Stimulated activated CD4-positive, alpha-beta T cell treated with anti-CD3 and anti-CD28 coated beads, TNF-alpha, amount 100 ng/mL, for 1 hour (primary cell): ENCODE measurements at places on chromosomes 1 and 21.

DNA sequence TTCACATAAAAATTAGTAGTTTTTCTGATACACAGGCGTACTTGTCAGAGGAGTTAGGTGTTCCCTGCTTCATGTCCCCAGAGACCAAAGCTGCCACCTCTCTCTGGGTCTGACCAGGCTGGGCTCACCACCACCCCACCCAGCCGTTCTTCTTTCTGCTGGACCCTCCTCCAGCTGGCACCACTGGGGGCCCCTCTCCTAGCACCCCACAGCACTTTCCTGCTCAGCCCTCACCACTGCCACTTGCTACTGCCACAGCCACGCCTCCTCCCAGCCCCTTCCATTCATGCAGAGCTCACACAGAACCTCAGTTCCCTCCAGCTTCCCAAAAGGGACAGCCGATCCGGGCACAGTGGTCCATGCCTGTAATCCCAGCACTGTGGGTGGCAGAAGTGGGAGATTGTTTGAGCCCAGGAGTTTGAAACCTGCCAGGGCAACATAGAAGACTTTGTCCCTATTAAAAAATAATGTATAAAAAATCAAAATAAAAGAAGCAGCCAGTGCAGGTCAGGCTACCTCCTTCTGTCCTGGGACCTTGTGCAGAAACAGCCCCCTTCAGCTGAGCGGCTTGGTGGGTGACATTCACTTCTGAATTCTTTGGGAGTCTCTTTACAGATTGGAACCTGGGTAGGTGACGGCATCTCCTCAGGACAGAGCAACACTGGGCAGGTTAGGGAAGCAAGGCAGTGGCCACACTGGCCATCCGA is 208.3 kb downstream of the TOMM20 start:
- DNase-seq = no peak

DNA sequence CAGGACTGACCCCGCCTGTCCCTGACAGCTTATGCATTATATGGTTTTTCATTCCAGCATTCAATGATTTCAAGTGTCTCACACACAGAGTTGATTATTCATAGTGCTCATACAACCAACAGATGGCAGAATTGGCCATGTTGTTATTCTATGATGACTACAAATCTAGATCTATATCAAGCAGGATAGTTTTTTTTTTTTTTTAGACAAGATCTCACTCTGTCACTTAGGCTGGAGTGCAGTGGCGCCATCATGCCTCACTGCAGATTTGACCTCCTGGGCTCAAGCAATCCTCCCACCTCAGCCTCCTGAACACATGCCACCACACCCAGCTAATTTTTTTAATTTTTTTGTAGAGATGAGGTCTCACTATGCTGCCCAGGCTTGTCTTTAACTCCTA is 40.1 kb upstream of the LRRC8D start:
- no peak for DNase-seq

GRCh38 chr1:38222891-38223290 is 176.3 kb upstream of the POU3F1 start:
- DNase-seq = no peak

GRCh38 chr1:77832901-77833300 is 53.5 kb downstream of the MIGA1 start:
- DNase-seq = no peak

- DNase-seq = no peak
These were observed 12.7 kb downstream of the COL6A2 start for GRCh38 chr21:46110499-46111192.

DNA sequence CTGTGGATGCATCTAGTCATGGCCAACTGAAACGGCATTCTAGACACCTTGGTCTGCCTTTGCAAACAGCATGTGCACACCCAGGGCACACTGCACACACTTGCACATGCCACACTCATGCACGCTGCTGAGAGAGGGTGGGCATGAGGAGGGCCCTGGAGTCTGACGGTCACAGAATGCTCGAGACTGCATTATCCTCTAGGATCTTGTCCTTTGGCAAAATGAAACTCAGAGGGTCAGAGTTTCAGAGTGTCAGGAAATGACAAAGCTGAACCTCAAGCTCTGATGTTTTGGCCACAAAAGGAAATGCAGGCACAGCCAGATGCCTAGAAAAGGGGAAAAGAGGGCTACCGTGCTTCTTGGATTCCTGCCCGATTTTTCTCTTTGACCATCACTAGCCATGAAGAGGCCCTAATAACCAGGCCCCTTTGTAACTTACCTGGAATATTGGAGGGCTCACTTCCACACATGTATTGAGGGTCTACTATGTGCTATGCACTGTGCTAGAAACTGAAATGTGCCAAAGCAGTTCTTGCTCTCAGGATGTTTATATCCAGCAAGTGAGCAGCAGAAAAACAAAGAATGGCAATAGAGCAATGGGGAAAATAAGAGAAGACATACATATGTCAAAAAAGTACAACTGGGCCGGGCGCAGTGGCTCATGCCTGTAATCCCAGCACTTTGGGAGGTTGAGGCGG is 65.4 kb downstream of the TOMM20 start:
- no peak for DNase-seq

GRCh38 chr1:202144402-202145067 is at the start of gene ARL8A:
TSS of gene ARL8A (minus strand) at chr1:202144737. CDS start at chr1:202144572, 165 bp downstream.
- DNase-seq = no peak

DNA sequence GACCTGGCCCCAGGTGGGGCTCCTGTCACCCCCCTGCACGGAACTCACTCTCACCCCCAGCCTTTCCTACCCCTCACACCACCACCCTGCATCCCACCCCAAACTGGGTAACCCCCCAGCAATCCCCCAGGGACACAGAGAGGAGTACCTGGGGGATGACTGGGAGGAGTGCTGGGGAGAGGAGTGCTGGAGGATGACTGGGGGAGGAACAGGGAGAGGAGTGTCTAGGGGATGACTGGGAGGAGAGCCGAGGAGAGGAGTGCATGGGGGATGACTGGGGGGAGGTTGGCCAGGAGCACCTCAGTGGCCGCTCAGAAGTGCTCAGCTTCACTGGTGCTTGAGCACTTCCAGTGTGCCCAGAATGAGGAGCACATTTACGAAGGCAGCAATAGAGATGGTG is 59.1 kb downstream of the SIK1 start:
- no peak for DNase-seq

- DNase-seq = no peak
These were observed 21.2 kb downstream of the MCM3AP start for GRCh38 chr21:46264046-46264689.

DNA sequence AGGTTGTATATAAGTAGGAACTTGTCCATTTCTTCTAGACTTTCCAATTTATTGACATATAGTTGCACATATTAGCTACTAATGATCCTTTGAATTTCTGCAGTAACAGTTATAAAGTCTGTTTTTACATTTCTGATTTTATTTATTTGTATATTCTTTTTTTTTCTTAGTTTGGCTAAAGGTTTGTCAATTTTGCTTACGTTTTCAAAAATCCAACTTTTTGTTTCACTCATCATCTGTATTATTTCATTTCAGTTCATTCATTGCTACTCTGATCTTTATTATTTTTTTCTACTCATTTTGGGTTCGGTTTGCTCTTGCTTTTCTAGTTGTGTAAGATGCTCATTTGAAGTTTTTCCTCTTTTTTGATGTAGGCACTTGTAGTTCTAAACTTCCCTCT is 97.9 kb downstream of the RPS6KC1 start:
- no peak for DNase-seq

DNA sequence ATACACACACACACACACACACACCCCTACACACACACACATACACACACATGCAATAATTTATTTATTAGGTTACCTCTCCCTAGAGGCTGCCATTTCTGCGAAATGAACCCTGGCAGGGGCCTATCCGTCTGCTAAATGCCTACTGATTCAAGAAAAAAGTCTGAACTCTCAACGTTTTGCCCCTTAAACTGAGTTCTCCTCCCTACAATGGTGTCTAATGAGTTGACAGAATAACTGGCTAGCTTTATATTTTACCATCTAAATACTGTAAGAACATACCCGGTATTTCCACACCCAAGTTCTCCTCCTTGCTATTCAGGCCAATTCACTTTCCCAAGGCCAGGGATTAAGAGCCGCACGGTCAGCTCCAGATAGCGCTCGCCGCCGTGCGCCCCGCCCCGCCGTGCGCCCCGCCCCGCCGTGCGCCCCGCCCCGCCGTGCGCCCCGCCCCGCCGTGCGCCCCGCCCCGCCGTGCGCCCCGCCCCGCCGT is 339 bp upstream of the RNPC3 start:
- no peak for DNase-seq

- no peak for DNase-seq
These were observed 20.2 kb downstream of the PCSK9 start for GRCh38 chr1:55059302-55060132.

GRCh38 chr1:151541752-151542151 is 1.6 kb downstream of the TUFT1 start:
- no peak for DNase-seq

DNA sequence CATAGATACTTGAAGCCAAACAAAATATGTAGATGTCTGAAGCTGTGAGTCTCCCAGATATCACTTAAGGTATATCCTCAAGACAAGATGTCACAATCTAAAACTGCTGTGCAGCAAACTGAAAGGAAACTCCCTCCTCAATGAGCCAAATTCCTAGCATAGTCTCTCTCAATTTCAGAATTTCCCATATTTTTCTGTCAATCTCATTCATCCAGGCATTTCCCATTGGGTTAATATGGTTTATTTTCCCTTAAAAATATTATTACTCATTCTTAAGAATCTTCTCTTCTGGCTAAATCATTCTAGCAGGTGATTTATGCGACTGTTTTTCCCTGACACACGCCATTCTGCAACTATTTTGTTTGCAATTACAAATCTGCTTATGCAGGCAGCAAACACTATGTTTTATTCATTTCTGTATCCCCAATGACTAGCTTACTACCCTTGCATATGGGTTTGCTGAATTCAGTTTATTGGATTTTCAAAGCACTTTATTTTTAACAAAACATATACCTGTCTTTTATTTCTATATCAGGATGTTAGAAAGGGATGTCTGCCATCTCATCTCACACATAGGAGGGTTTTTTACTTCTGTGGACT is 69.9 kb downstream of the TNFSF4 start:
- DNase-seq = no peak

GRCh38 chr1:40563266-40563665 is 31.8 kb downstream of the ZNF684 start:
- DNase-seq = no peak

GRCh38 chr1:225953315-225953714 is 12.3 kb upstream of the LEFTY2 start:
- DNase-seq = no peak

GRCh38 chr1:59453297-59453968 is 156.5 kb downstream of the FGGY start:
- no peak for DNase-seq

- no peak for DNase-seq
These were observed 106.0 kb downstream of the RABGAP1L start for GRCh38 chr1:174265282-174265681.

DNA sequence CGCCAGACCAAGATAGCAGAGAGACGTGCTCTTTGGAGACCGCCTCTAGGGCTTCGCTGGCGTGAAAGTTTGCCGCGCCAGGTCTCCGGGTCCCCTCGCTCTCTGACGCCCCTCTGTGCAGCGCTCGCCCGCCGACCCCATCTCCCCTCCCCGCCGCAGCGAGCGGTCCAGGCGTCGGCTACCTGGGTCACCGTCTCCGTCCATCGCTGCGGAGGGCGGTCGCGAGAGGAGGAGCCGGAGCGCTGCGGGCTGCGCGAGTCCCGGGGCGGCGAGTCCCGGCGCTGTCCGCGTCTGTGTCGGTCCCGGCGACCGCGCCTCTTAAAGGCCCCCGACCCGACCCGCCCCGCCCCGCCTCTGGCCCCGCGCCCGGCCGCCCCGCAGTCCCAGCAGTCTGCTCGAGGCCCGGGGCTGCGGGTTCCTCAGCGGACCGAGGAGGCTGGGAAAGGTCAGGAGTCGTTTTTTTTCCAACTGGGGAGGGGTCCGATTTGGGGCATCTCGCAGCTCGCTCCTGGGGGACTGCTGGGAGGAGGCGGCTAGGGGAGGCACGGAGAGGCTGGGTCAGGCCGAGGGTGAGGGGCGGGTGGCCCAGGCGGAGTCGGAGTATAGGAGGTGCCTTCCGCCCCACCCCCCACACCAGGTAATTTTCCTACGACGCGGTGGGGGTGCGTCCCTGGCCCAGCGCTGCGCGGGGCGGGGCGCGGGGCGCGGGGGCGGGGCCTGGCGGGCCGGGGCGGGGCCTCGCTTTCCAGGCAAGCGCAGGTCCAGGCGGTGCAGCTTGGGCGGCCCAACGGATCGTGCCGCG is at the start of the genes FBXO2 and FBXO44:
Gene FBXO2, minus strand, starts transcription at position 293 of the 802 bp plus-strand sequence. Its CDS starts 89 bp downstream, at position 204.
Gene FBXO44, plus strand, starts transcription at position 741 of the 802 bp plus-strand sequence. CDS start 959 bp downstream, outside the sequence.
- DNase-seq = peak; percentile 52

DNA sequence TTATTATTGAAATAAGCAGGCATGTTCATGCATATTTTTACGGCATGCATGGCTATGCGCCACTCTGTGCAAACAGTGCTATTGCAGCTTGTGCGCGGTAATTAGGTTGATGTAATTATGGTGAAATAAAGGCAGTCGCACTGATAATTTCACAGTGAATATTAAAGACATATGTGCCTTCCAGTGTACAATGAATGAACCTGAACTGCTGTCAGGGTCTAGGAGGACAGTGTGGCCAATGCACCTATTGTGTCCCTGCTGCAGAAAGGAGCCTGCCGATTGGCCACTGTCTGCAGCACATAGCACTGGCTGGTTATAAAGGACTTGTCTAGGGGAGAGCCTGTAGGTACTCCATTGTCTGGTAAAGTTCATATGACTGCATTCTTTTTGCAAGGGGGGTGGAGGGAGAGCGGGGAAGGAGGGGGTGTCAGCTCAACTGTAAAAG is 340.4 kb downstream of the USP25 start:
- no peak for DNase-seq

DNA sequence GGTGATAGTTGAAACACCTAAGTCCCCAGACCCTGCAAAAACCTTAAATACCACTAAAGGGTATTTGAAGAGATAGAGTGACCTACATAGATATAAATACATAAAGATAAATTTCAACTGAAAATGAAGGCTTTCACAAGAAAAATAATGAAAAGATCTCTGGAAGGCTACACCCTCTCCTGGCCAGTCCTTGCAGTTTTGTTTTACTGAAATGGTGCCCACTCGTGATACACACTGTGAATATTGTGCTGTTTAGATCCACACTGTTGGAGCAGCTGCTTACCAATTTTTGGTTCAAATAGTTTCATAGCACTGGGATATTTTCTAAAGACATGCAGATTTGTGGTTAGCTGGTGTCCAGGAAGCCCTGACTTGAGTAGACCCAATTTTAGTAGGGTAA is 31.5 kb upstream of the RNF187 start:
- no peak for DNase-seq

GRCh38 chr21:21210552-21210951 is 212.3 kb downstream of the NCAM2 start:
- no peak for DNase-seq

DNA sequence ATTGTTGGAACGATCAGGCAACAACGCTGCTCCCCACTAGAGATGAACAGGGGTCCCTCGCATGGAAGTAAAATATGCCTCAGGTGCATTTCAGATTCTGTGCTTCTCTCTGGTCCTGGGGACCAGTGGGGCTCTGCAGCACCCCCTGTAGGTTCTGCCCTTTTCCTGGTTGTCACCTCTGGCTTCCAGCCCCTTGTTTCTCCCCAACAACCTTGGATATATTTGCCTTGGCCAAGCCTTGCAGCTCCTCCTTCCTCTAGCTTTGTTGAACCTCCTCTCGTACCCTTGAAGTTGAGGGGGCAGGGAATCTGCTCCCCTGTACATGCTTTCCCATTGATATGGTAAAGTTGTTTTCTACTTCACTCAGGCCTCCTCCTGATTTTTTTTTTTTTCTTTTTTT is 5.4 kb upstream of the RGSL1 start:
- DNase-seq = no peak

- DNase-seq = no peak
These were observed 25.7 kb upstream of the EPHX4 start for GRCh38 chr1:92004129-92004528.
